ENCODE measurements at places on chromosomes 12 and 14.

GRCh38 chr14:47778631-47779030 lies 103.2 kb upstream of the MDGA2 start:
- no peak for DNase-seq

DNA sequence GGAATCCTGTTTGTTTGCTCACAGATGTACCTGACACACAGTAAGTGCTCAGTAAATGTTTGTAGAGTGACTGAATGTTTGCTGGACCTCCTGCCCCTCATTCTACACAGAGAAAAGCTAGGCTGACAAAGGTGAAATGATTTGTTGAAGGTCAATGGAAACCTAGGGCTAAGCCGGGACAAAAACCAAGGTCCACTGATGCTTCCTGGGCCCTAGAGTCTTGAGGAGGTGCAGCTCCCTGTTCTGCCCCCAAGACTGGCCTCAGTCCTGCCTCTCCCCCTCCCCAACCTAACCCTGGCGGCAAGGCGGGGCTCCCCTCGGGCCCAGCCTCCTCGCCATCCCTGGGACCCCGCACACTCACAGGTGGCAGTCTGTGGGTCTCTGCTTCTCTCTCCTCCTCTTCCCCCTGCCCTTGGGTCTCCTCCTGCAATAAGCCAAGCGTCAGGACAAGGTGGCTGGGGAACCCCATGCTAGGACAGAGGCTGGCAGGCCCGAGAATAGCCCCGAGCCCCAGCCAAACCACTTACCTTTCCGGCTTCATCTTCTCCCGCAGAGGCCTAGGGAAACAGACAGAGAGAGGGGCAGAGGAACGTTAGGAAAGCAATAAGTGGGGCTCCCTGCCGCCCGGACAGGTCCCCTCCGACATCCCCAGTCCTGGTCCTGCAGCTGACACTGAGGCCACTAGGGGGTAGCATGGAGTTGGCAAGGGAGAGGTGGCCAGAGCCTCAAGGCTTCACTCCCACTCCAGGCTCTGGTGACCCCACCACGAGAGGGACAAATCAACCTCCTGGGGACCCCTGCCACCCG lies 9.3 kb downstream of the PGF start:
- no peak for DNase-seq

- no peak for DNase-seq
These were observed 63.2 kb downstream of the KDM5A start for GRCh38 chr12:325906-326305.

DNA sequence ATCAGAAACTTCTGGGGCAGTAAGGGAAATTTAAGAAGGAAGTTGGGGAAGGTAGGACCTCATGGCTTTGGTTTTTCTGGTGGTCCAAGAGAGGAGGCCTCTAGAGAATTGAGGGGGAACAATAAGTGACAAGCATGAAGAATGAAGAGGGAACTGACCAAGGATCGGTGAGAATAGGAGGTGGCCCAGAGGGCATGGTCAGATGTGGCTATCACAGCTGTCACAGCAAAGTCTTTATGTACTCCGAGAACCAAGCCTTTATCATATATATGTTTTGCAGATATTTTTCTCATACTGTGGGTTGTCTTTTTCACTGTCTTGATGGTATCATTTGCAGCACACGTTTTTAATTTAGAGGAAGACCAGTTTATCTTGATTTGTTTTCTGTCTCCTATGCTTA lies 64.3 kb downstream of the PPP2R5C start:
- no peak for DNase-seq

DNA sequence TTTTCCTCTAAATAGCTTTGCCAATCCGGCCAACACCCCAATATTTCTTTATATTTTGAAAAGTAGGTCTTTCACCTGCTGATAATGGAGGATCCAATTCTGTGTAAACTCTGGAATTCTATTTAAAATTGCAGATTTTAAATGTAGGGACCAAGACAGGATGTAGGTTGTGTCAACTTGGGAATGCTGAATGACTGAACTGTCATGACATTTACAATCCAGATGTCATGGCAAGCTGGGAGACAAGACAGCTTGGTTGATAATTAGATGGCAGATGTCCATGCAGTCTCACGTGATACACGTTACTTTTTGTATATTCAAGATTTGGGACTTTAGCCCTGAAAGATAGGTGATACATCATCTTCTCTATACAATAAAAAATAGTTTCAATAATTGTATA lies 477.2 kb downstream of the DIO2 start:
- DNase-seq: no peak
